ENCODE measurements at places on chromosomes 6 and 20.

DNA sequence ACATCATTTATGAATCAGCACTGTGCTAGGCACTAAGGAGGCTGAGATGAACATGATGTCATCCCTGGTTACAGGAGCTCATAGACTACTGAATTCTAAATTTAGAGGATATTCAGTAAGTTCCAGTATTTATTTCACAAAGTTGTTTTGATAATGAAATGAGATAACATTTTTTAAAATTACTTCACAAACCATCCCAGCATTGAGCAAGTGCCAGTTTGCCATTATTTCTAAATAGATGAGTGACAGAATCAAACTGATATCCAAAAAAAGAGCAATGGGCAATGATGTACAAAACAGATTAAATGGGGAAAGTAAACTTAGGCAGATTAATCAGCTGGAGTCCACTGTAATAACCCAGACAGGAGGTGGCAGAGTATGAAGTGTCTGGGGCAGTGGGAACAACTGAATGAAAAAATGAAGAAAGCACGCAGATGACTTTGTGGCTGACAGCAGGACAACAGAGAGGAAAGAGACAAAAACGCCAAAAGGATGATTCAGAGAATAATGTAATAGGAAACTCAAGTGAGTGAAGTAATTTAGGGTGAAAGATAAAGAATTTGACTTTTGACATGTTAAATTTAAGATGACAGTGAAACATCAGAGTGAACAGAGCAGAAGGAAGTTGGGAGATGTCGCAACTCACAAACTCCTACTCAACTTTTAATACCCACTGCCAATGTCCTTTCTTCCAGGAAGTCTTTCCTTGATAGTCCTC lies 70.2 kb downstream of the RCAN2 start:
- DNase-seq = no peak

DNA sequence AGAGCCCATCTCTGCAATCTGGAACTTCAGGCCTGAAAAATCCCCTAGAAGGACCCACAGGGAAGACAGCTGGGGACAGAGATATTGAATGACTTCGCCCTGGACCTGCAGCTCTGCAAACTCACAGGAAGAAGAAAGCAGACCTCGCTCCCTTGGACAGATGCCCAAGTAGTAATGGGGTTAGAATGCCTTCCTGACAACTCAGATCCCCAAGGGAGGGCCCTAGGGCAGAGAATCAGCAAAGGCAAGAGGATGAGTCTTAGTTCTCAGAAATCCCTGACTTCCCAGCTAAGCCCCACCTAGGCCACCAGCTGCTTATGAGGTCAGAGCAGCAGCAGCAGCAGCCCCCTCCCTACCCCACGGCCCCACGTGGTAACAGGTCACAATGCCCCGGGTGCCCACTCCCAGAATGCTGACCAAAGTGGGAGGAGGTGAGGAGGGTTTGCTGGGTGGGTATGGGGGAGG lies at the start of gene C20orf141:
TSS of gene C20orf141 (plus strand) at position 401 of the 465 bp plus-strand sequence. CDS start 198 bp downstream, outside the sequence.
- no peak for DNase-seq

DNA sequence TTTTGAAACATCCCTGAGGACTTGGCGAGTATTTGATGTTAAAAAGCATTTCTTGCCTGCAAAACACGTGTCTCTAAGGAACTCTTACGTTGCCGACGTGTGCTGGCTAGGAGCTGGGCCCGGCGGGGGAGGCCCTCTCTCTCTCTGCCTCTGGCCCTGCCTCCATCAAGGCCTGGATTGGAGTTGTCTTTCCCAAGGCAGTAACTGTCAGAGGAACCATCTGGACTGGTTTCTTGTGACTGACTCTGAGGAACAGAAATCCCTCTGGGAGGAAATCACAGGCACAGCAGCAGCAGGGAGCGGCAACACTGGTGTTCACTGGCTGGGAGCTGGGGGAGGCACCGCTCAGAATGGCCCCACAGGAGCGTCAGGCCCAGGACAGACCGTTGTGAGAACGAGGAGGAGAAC lies 244.2 kb downstream of the NRN1 start:
- no peak for DNase-seq

DNA sequence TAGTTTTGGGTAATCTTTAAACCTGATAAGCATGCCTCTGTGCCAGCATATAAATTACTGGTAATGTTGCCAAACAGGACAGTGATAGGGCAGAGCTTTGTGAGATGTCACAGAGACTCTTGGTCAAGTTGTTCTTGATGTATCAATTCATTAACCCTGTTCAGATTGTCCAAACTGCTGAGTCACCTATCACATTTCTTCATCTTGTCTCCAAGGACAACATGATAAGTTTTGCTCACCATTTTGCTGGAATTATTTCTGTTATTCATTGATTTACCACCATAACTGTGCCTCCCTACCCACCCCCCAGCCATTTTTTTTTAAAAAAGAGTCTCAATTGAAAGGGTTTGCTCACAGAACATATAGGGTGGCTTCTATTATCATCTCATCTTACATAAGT lies 19.5 kb upstream of the GMNN start:
- no peak for DNase-seq

GRCh38 chr6:33329058-33329457 lies 11.5 kb upstream of the ZBTB22 start:
- DNase-seq = no peak

- no peak for DNase-seq
Observed at GRCh38 chr6:81557811-81558210, 194.7 kb downstream of the TENT5A start.

DNA sequence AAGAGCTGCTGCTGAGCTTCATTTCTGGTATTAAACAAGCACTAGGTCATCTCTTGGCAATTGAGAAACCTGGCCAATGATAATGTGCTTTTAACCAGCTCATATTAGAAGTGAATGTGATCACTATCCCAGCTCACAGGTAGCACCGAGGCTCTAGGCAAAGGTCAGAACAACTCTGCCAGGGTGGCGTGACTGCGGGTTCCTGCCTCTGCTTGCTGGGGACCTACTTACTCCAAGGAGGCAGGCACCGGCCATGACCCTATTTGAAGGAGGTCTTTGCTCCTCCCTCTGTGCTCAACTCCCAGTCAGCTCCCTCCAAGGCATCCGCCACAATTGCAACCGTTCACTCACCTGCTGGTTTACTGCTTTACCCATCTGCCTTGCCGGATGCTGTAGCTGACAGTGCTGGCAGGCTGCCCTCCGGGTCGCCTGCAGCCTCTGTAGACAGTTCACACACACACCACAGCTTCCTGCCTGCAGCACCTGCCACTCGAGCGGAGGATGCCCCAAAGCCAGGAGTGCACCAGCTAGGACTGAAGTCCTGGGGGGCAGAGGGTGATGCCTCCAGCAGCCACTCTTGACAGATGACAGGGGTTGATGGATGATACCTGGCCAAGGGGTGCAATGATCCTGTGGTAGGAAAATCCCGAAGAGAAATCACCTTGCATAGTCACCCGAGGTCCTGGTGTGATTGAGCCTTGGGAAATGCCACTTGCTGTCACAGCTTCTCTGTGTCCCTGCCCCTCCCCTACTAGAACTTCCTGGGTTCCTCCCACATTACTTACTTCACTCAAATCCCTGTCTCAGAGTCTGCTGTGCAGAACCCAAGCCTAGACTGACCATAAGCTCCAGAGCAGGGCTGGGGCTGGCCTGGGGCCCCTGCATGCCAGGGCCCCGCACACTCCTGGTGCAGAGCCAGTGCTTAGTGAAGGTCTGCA lies 8.8 kb upstream of the VSX1 start:
- no peak for DNase-seq

DNA sequence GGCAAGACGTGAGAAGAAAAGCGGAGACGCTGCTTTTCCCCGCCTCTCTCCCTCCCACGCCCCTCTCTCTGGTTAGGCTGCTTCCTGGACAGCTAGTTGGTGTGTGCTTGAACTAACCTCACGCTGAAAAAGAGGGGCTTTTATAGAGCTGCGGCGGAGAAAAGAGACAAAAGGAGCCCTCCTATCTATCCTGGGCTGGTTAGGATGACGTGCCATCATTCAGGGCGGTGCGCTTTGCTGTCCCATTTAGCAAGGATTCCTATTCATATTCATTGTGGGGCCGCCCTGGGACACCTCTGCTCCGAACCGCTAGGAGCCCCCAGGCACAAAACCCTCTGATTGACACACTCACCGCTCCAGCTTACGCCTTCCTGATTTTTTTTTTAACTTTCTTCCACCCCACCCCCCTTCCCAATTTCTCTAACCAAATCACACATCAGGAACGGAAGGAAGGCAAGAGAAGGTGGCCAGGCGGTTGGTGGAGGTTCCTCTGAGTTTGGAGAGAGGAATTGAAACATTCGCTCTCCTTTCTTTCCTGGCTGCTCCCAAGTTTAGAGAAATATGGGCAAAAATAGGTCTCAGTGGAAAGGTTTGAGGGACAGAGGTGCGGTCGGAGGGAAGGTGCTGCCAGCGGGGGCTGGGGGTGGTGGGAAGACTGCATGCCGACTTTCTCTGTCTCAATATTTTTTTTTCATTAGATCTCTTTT lies at the start of gene OLIG3:
TSS of gene OLIG3 (minus strand) at position 114 of the 707 bp plus-strand sequence. CDS start 224 bp downstream, outside the sequence.
- no peak for DNase-seq

DNA sequence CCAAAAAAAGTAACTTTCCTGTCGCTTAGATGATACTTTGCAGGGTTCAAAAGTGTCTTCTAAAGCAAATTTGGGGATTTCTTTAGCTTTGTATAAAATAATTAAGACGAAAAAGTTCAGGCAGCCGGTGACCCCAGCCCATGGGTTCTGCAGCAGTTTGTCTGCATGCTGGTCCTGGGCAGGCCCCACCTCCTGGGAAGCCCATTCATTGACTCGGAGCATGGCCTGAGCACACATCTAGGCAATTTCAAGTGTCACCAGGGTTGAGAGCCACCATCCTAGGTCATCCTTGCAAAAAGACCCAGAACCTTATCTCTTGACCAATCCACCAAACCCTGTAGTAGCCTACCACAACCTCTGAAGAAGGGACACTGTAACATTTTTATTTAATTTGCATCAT lies 20.6 kb downstream of the BFSP1 start:
- no peak for DNase-seq

GRCh38 chr6:84768442-84769174 lies 4.2 kb upstream of the TBX18 start:
- peak; percentile 67 for DNase-seq

DNA sequence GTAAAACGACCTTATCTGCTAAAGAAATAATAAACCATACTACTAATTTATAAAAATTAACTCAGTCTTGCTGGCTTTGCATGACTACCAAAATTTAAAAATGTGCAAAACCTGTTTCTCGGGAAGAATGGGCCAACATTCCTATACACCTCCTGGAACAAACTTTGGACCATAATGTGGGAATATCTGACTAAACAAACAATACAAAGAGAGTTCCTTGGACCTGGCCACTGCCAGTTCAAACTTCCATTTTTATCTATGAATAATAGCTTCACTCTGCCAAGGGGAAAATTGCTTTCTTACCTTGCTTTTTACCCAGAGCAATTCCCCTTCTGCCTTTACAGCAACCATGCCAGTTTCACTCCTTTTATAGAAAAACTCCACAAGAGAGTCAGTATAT lies 38.7 kb upstream of the POU5F1 start:
- no peak for DNase-seq

- no peak for DNase-seq
Observed at GRCh38 chr6:125951323-125951722, 5.2 kb upstream of the HINT3 start.

DNA sequence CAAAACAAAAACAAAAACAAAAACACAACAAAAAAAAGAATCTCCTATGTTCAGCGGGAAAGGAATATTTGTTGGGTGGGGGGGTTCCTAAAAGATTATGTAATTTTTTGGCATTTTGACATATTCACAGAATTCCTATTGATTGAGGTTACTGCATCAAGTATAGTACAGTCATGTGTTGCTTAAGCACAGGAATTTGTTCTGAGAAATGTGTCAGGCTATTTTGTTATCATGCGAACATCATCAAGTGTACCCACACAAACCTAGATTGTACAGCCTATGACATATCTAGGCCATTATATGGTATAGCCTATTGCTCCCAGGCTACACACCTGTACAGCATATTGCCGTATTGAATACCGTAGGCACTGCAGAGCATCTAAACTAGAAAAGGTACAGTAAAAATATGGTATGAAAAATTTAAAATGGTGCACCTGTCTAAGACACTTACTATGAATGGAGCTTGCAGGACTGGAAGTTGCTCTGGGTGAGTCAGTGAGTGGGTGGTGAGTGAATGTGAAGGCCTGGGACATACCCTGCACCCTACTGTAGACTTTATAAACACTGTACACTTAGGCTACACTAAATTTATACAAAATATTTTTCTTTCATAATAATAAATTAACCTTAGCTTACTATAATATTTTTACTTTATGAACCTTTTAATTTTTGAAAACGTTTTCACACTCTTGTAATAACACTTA lies 110.6 kb downstream of the CDKAL1 start:
- DNase-seq = no peak

DNA sequence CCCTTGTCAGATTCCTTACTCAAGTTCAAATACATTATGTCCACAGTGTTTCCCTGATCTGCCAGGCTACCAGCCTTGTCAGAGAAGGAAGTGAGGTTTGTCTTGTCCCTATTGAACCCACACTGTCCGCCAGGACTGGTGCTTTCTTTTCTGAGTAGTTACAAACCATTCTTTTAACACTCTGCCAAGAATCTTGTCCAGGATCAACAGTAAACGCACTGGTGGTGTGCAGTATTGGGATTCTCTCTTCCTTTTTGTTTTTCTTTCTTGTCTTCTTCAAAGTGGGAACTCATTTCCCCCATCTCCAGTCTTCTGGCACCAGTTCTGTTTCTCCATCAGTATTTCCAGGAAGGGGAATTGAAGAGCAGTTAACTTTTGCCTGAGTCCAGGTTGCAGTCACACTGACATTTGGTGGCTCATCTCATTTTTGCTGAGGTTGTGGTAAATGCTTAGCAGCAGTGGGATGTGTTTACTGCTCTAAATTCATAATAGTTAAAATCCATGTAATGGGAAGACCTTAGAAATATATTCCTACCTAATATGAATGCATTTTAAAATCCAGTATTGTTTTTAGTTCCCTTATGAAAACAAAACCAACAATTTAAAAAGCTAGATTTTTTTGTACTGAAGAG lies 295.3 kb downstream of the PRL start:
- DNase-seq = no peak

GRCh38 chr6:21049148-21049547 lies 514.9 kb downstream of the CDKAL1 start:
- no peak for DNase-seq

- no peak for DNase-seq
Observed at GRCh38 chr6:25053875-25054371, 118.2 kb upstream of the RIPOR2 start.

DNA sequence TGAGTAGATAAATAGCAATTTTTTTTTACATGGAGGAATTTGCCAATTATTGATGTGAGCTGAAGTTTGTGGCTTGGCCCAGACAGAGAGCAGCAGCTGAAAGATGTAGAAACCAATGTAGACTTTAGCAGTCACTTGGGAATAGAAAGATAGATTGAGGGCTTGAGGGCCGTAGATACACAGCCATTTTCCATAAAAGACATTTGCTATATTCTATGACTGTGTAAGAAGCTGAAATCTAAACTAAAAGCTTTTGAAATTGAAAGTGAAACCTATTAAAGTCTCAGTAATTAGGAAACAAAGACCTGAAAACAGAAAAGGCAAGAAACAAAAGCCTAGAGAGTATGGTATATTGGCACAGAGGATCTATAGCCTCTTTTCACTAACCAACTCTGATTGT lies 332.7 kb downstream of the CENPW start:
- DNase-seq = no peak

DNA sequence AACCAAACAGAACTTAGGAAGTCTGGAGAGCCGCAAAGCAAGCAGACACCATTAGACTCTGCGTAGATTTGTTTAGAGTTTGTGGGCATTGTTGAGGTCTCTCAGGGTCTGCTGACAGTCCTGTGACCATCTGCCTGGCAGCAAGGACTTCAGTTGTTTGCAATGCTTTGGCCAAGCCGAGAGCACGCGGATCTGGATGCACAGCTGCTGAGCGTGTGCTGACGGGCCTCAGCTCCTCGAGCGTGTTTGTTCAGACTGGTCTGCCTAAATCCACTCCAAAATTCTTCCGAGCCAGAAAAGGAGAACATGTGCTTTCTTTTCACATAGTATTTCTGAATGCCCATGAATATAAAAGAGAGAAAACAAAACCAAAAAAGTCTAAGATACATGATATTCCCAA lies 159.0 kb downstream of the ZNF217 start:
- DNase-seq = no peak
